Activated CD4-positive, alpha-beta T cell treated with anti-CD3 and anti-CD28 coated beads for 36 hours (primary cell): ENCODE measurements at places on chromosomes 1 and 21.

DNA sequence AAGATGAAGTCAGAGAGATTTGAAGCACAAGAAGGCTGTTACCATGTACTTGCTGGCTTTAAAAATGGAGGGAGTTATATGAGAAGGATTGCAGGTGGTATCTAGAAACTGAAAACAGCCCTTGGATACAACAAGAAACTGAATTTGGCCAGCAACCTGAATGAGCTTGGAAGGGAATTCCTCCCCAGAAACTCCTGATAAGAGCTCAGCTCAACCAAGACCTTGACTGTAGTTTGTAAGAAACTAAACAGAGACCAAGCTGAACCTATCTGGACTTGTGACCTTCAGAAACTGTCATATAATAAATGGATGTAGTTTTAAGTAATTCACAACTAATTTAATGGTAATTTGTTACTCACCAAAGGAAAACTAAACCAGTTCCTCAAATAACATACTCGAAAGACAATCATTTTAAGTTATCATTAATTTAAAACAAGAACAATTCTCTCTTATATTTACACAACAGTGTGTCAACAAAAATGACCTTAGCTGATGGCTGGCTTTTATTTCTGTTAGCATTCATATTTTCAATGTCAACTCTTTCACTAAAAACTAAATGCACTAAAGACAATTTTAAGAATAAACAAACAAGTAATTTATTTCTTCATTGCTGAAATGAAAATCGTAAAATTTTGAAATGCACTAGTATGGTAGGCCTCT, 1218.4 kb upstream of the TMPRSS15 start:
- DNase-seq = no peak

GRCh38 chr1:228374711-228375577, 31.7 kb downstream of the TRIM11 start:
- DNase-seq = no peak

DNA sequence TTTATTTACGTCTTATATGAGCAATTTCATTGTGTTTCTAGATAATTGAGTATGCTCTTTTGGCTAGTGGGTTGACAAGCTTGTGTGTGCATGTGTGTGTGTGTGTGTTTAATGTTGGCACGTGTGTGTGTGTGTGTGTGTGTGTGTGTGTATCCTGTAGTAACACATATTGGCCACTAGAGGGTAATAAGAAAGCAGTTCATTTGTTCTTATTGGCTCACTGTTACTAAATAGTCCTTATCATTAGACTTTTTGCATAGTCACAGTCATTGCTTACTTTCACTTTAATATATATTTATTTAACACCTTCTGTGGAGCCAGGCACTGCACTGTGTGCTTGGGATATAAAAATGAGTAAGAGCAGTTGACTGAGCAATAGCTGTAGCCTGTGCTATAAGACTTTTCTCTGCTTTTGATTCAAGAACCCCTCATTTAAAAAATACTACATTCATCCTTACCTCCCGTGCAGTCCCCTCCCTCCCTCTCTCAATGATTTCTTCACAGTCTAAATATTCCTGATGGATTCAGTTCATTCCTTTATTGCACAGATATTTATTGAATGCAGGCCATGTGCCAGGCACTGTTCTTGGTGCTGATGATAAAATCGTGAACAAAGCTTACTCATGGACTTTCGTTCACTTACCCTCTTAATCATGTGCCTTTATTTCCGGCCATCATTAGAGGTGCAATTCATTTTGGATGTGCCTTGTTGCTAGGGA, 96.7 kb downstream of the DYRK1A start:
- DNase-seq = peak; percentile 23

- no peak for DNase-seq
These were observed 93.1 kb upstream of the RUNX1 start for GRCh38 chr21:35142036-35142815.

- DNase-seq = no peak
These were observed 21.9 kb upstream of the LSM10 start for GRCh38 chr1:36419569-36419968.

- no peak for DNase-seq
These were observed 5.0 kb downstream of the IGSF21 start for GRCh38 chr1:18112611-18113010.

GRCh38 chr1:38331496-38332210, 285.1 kb upstream of the POU3F1 start:
- no peak for DNase-seq

- no peak for DNase-seq
These were observed 36.8 kb downstream of the DHCR24 start for GRCh38 chr1:54850069-54850730.

DNA sequence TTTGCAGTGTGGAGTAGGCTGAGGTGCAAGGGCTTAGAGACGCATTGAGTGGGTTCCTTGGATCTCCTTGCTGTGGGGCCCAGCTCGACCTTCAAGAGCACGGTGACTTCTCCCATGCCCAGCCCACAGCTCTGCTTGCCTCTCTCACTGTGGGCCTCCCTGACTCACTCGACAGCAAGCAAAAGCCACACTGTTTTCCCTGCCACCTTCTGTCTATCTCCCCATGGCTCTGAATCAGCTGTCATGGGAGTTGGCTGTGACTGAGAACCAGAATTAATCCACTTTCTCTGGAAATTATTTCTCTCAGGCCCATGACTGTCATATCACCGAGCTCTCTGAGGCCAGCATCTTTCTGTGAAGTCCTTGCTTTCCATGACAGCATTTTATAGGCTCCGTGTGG, 140.7 kb downstream of the NOS1AP start:
- no peak for DNase-seq

DNA sequence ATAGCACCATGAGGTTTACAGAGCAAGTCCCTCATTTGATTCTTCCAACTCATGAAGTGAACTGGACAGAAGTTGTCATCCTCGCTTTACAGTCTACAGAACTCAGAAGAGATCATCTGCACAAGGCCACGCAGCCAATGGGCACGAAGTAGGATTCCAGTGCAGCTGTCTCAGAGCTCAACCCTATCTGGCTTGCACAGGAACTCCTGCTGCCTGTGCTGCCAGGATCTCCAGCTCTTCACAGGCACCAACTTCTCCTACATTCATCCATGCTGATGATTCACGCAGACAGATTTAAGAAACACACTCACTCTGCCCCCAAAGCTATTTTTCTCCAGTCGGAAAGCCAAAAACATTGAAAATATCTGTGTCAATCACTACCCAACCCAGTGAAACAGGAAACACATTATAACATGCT, 157.0 kb downstream of the RERE start:
- DNase-seq = peak; percentile 24

GRCh38 chr1:166136222-166136621, 30.6 kb downstream of the FAM78B start:
- no peak for DNase-seq

DNA sequence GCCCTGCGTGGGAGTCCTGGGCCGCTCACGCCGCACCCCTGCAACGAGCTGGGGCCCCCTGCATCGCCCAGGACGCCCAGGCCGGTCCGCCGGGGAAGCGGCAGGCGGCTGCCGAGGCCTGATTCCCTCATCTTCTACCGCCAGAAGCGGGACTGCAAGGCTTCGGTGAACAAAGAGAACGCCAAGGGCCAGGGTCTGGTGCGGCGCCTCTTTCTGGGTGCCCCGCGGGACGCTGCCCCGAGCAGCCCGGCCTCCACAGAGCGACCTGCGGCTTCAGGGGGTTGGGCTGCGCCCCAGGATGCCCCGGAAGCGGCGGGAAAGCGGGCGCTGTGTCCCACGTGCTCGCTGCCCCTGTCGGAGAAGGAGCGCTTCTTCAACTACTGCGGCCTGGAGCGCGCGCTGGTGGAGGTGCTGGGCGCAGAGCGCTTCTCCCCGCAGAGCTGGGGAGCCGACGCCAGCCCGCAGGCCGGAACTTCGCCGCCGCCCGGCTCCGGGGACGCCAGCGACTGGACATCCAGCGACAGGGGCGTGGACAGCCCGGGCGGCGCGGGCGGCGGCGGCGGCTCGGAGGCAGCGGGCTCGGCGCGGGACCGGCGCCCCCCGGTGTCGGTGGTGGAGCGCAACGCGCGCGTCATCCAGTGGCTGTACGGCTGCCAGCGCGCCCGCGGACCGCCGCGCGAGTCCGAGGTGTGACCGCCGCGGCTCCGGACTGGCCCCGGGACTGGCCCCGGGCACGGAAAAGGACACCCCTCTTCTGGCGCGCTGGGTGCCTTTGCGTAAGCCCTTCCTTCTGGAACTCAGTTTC, 2.7 kb downstream of the FAM110D start:
- peak; percentile 67 for DNase-seq

DNA sequence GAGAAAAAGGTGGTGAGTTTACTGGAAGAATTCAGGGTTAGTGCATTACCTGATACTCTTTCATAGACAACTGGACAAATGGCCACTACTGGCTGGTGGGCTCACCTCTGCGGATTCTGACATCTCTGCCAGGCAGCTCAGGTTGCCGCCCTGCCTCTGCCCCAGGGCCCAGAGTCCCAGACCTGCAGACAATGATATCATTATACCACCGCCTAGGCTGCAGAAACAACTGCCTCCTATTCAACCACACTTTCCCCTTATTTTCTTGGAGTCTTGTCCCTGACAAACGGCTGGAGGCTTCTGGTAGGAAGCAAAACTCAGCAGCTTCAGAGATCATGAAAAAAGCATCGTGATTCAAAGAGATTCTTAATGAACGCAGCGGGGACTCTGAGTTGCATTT, 37.0 kb downstream of the IRF2BP2 start:
- no peak for DNase-seq

DNA sequence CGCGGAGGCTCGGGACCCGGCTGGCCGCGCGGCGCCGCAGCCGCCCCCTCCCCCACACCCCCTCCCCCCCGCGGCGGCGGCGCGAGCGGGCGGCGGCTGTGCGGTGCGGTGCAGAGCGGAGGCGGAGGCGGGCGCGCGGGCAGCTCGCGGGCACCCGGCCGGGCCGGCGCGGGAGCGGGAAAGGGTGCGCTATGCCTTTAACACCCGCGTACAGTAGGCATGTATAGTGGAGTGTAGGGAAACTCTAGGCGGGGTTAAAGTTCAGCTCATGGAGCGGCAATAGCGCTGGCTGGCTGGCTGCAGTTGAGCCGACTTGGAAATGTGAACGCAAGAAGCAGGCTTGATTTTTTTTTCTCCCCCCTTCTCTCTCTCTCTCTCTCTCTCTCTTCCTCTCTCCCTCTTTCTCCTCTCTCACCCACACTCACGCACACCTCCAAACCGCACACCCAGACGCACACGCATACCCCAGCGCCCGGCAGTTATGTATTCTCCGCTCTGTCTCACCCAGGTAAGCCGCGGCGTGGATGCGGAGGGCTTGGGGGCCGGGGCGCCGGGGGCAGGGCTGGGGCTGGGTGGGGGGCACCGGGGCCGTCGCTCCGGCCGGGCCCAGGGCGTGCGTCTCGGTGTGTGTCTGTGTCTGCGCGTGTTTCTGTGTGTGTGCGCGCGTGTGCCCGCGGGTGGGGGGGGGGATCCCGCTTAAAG, at the start of gene NFIA:
TSS of gene NFIA (plus strand) at position 251 of the 702 bp plus-strand sequence.
- peak; percentile 54 for DNase-seq
